ENCODE measurements at places on chromosomes 3 and 15.
A peak's percentile ranks its signal among the peaks of the same experiment; 100 is the strongest.

- no peak for DNase-seq
Measured at GRCh38 chr3:144821583-144821982, 850.0 kb downstream of the DIPK2A start.

DNA sequence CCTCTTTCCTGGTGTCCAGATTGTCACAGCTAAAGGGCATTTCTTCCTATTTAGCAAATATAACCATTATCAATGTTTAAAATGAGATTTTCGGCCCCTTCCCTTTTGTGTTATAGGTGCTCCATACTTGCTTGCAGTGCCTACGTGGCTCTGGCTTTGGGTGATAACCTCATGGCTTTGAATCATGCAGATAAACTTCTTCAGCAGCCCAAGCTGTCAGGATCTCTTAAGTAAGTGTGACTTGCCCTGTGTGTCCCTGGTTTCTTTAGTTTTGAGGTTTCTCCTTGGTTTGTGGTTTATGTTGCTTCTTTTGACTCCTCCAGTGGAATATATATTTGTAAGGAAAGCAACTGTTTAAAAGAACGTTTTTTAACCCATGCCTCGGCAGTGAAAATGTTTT lies 58.5 kb upstream of the TRIM71 start:
- no peak for DNase-seq

DNA sequence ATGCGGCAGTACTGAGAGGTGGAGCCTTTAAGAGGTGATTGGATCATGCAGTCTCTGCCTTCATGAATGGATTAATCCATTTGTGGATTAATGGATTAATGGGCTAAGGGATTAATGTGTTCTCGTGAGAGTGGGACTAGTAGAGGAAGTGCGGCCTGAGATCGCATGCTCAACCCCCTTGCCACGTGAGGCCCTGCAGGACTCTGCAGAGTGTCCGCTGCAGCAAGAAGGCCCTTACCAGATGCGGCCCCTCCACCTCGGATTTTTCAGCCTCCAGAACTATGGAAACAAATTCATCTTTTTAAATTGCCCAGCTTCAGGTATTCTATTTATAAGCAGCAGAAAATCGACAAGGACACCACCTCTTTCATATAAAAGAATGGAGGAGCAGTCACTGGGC lies 148.8 kb downstream of the TPRA1 start:
- DNase-seq, result peak; percentile 100

DNA sequence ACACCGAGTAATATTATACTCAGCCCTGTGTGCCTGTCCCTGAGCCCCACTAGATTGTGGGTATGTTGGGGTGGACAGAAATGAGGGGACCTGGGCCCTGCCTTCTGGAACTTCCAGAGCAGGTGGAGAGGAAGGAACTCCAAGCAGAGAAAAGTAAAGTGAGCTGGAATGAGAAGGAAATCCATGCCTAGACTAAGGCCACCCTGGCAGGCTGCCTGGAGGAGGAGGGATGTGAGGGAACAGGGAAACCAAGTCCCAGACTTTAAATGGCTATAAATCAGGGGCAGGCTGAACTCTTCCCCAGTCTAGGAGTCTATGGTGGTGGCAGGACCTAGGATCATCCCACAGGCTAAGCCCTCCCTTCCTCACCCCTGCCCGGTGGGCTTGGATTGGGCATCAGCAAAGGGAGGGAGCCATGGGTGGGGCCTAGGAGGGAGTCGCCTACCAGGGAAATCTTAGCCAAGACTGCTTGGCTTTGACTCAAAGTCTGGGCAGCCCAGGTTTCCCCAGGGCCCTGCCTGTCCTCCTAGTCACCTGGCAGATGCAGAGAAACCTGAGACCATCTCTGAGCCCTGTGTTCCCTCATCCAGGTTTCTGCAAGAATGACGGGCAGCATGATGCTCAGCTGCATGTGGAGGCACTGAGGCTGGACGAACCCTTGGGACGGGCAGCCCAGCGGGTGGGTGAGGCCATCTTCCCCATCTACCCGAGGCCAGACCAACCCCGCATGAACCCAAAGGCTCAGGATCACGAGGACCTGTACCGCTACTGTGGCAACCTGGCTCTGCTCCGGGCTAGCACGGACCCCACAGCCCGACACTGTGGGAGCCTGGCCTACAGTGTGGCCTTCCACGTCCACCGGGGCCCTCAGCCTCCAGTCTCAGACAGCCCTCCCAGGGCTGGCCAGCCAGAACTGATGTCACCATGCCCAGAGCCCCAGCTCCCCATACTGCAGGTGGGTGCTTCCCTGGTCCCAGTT lies 15.6 kb upstream of the STRA6 start:
- no peak for DNase-seq

- DNase-seq, result peak; percentile 94
Measured at GRCh38 chr15:73972984-73973682, 19.0 kb downstream of the STOML1 start.

DNA sequence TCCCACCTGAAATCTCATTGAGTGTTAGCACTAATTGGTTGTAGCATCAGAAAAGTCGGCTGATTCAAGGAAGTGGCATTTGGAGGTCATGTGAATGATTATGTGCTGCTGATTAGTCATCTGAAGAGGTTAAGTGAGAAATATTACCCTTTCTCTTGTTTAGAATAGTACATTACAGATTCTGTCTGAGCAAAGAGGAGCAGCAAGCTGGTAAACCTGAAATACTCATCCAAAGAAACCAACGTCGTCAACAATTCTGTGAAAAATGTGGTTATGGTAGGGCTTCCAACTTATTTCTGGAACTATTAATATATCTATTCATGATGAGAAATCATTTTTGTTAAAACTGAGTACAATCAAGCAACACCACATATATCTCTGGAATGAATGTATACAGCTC lies 1024.9 kb downstream of the TUSC7 start:
- DNase-seq, result no peak

DNA sequence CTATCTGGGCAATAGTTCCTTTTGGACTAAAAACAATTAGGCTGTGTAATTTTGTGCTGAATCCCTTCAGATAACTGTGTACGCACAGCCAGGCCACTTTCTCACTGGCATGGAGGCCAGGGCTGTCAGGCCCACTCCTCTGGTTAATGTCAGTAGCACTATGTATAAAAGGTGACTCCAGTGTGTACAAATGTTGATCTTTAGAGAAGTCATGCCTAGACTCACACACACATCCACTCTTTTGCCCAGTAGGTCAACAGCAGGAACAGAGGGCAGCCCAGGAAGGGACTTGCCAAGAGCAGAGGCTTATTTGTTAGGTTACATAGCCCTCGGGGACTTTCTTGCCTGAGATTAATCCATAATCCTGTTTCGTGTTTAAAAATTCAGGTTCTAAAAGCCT lies 416.6 kb upstream of the WNT5A start:
- peak; percentile 19 for DNase-seq

GRCh38 chr15:28955993-28956421 lies 70.2 kb downstream of the APBA2 start:
- DNase-seq, result no peak

- DNase-seq, result no peak
Measured at GRCh38 chr15:41416128-41416741, 660 bp upstream of the RTF1 start.

GRCh38 chr3:127442506-127442905 lies 148.0 kb downstream of the TPRA1 start:
- DNase-seq, result peak; percentile 34

GRCh38 chr3:114498539-114499370 lies 204.9 kb downstream of the TIGIT start:
- DNase-seq, result peak; percentile 74

GRCh38 chr3:59611649-59612443 lies 562.0 kb upstream of the CFAP20DC start:
- DNase-seq, result no peak

DNA sequence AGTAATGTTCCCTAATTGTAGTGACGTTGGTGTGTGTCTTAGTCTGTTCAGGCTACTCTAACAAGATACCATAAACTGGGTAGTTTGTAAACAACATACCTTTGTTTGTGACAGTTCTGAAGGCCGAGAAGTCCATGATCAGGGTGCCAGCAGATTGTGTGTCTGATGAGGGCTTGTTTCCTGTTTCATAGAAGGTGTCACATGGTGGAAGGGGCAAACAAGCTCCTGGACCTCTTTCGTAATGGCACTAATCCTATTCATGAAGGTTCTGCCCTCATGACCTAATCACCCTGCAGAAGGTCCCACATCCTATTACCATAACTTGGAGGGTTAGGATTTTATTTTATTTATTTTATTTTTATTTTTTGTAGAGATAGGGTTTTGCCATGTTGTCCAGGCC lies 11.1 kb downstream of the ATXN7 start:
- no peak for DNase-seq

DNA sequence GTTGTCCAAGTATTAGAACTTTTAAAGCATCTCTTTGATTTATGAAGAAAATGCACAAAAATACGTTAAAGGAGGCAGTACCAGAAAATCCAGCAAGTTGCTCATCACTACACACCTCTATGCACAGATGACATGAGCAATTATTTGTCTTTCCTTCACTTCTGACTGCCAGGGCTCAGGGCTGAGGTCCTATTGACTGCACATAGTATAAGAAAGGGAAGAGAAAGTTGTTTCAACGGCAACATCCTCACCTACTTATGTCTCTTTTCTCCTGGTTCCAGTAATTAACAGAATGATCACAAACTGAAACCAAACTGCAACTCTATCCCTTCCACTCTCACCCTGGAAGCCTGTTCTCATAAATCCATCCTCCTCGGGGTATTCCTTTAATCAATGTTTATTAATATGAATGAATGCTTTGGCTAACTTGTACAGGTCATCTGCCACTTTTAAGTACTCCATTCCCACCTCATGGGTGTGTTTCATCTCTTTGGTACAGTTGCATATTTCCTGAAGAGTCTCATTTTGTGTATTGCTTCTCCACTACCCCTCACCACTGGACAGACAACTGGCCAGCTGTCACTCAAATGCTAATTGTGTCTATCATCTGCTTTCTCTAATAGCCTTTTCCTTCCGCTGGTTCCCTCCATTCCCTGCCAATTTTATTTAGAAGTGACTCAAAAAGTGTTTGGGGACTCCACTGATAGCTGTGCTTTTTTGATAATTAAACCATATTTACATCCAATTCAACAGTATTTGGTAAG lies 34.5 kb downstream of the RAB27A start:
- DNase-seq, result no peak

- no peak for DNase-seq
Measured at GRCh38 chr15:33492434-33493052, 181.8 kb downstream of the RYR3 start.

- no peak for DNase-seq
Measured at GRCh38 chr15:52368402-52368801, 72.8 kb upstream of the MYO5C start.

- no peak for DNase-seq
Measured at GRCh38 chr15:88031461-88031860, 225.1 kb downstream of the NTRK3 start.

GRCh38 chr15:55407498-55408011 lies 604 bp downstream of the CCPG1 start:
- DNase-seq, result peak; percentile 72

DNA sequence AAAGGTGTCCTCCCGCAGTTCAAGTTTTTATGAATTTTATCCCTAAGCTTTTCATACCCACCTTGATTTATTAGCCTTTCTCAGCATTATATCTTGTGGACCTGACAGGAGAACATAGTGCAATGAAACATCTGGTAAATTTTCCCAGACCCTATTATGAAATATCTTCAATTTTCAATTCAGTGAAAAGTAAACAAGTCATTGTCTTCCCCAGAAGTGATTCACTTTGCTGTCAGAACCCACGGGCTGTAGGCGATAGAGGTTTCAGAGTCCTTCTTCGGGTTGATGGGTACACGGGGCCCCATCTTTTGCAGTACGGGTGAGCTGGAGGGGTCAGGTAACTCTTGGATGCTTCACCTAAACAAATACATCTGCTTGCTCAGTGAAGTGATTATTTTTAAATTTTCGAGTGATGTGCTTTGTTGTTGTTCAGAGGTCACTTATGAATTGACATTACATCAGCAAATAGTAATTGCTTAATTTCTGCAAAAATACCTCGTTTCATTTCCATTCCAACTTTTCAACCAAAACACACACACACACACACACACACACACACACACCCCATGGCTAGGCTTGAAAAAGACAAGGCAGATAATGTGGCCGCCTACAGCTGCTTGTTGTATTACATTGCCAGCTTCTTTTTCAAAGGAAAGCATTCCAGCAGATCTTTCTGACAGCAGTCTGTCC lies 102.9 kb downstream of the SEMA6D start:
- no peak for DNase-seq

DNA sequence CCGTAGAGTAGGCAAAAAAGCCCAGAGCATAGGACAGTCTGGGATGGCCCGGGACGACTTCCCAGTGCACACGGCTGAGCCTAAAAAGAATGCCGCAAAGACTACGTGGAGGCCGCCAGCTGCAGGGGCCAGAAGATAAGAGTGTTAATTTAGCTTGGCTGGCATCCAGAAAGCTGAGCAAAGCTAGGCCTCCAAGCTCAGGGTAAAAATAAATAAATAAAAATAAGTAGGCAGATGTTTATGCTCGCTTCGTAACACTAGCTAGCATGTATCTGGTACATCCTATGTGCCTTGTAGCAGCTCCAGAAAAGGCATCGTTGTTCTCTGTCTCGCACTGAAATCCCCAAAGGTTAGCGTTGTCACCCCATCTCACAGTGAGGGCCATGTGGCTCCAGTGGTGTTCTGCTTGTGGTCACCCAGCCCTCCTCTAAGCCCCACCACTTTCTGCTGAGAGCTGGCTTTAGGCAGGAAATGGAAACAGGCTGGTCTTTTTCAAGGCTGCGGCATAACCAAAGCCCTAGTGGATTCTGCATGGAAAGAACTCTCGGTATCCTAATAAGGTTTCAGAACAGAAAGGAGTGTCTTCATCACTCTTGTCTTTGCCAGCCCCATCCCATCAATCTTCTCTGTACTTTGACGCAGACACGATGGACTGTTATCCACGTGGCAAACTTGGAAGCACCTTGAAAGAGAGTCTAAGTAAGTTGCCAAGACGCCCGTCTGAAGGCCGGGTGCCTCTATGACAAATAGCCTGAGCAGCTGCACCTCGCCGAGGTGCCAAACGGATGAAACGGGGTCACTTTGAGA lies 58.1 kb upstream of the MEF2A start:
- DNase-seq, result peak; percentile 84

- DNase-seq, result no peak
Measured at GRCh38 chr15:98653686-98654085, 5.3 kb downstream of the IGF1R start.

GRCh38 chr15:76058714-76059319 lies 968 bp upstream of the TMEM266 start:
- DNase-seq, result peak; percentile 60

DNA sequence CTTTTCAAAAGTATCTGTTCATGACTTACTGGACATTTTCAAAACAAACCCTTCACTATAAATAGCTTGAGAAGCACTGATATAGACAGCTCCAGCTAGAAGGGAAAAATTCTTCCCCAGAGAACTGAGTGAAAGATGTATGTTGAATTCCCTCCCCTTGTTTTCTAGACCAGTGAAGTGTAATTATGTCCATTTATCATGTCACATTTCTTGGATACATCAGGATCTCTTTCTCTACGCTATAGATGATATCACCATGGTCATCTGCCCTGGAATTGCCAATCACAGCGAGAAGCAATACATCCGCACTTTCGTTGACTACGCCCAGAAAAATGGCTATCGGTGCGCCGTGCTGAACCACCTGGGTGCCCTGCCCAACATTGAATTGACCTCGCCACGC lies 66.3 kb downstream of the RLBP1 start:
- no peak for DNase-seq

- no peak for DNase-seq
Measured at GRCh38 chr15:52324109-52324508, 28.5 kb upstream of the MYO5C start.
